ENCODE measurements at places on chromosomes 1 and 21.

- no peak for DNase-seq
Measured at GRCh38 chr21:37446552-37446951, 80.0 kb downstream of the DYRK1A start.

DNA sequence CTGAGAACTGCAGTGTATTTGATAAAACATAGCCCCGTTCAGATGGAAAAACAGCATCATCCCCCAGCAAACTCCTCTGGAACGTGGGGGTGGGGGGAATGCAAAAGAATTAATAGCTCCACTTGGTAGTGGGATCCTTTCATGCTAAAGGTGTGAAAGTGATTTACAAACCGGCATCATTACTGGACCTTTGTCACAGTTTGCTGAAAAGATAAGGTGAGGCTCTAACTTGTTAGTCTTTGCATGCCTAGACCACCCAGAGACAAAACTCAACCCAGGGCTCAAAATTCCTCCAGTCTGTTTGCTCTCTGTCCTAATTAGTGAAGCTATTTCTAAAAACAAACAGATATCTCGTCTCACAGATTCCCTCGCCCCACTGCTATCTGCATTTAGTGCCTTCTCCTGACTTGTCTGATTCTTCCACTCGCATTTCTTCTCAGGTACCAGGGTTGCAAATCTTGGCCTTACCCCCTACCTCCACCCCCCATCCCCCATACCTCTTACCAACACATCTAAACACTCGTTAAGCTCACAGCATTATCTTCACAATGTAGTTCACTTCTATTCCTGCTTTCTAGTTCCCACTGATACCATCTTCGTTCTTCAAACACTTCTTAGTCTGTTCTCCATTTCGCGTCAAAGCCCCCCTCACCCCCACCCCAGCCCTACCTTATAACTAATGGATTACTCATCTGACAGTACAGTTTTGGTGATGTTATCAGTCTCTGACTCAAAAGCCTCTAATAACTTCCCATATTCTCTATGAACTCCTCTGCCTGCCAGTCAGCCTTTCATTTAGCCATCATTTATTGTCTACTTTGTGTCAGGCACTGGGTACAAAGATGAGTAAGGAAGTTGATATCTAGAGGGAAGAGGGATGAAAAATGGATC lies 11.8 kb downstream of the IER5 start:
- DNase-seq: peak; percentile 61

GRCh38 chr1:36135330-36135667 lies 10.3 kb upstream of the COL8A2 start:
- DNase-seq: no peak

DNA sequence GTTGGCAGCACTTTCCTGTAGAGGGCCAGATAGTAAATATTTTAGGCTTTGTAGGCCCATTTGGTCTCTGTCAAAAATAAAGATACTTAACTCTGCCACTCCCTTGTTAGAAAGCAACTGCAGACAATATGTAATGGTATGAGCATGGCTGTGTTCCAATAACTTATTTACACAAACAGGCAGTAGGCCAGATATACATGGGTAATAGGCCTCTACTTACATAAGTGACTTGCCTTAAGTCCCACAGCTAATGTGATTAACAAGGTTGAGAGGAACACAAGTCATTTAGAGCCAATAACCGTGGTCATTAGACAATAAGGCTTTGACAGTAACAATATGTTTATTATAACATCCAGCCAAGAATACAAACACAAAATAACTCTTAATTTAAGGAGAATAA lies 17.4 kb downstream of the CCT8 start:
- no peak for DNase-seq

DNA sequence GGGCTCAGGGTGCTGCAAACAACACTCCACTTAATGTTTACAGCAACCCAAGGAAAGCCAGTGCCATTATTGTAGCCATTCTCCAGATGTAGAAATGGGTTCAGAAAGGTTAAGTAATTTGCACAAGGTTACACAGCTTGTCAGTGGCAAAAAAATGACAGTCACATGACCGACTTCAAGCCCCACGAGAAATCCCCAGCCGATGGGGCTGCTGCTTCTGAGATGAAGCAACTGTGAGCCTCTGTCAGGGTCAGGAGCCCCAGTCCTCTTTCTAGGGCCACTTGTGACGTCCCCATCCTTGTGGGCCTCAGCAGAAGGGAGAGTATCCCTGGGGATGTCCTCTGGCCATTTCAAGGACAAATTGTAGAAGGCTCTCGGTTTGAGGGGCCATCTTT lies 54.8 kb downstream of the EDN2 start:
- DNase-seq: no peak

GRCh38 chr1:203521074-203521794 lies 27.3 kb downstream of the OPTC start:
- DNase-seq: no peak

Measured in HFFc6 (cell line).